ENCODE measurements at places on chromosomes 5 and 9.

- no peaks in the 10 kb centered on the region for H3K36me3 ChIP-seq
- no peak overlapping the region for H3K27ac ChIP-seq
- no peak for DNase-seq
- no peak overlapping the region for H3K4me3 ChIP-seq
- no peaks in the 10 kb centered on the region for H3K4me1 ChIP-seq
These were observed 106.2 kb downstream of the IZUMO3 start for GRCh38 chr9:24439456-24439855.

- H3K4me1 ChIP-seq, result peaks cover 3% of the 10 kb centered on the region
- H3K27me3 ChIP-seq, result no peaks in the 10 kb centered on the region
- peaks cover 5% of the 10 kb centered on the region for H3K36me3 ChIP-seq
- H3K27ac ChIP-seq, result no peak overlapping the region
- DNase-seq, result no peak
These were observed 124.5 kb downstream of the GDNF start for GRCh38 chr5:37715361-37715760.

DNA sequence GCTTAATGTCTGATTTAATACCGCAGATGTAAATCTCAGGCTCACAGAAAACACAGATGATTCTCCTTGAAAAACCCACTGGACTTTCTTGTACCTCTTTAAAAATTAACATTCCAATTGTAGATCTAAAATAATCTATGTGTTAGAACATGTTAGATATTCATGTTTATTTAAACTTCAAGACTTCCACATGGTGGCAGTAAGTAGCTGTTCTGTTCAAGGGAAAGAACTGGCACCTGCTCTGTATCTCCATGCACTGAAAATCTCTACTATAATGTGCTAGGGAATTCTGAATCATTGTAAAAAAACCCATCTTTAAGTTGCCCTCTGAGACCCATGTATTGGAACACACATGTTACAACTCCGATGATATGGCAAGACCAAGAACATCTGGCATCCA is 366.9 kb downstream of the DMRTA1 start:
- no peaks in the 10 kb centered on the region for H3K27me3 ChIP-seq
- no peaks in the 10 kb centered on the region for H3K4me1 ChIP-seq
- no peaks in the 10 kb centered on the region for H3K36me3 ChIP-seq
- no peak for DNase-seq
- no peak overlapping the region for H3K4me3 ChIP-seq

DNA sequence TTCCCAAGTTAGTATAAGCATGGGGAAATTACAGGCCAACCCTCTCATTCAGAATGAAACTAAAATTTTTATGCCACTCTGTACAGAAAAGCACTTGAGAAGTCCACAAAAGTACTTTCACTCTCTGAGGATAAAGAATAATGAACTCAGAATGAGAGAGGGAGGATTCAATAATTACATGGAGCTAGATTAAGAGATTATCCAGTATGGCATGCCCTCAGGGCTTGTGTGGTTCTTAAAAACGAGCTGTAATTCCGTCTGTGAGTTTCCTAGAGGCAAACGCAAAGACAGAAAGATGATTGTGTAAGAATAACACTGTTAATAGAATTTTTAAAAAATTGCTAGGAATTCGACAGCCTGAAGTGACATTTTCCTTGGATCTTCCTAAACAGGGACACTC is 126.8 kb upstream of the PTCH1 start:
- H3K27me3 ChIP-seq, result peaks cover 3% of the 10 kb centered on the region
- no peak overlapping the region for H3K4me3 ChIP-seq
- H3K4me1 ChIP-seq, result no peaks in the 10 kb centered on the region
- DNase-seq, result no peak

DNA sequence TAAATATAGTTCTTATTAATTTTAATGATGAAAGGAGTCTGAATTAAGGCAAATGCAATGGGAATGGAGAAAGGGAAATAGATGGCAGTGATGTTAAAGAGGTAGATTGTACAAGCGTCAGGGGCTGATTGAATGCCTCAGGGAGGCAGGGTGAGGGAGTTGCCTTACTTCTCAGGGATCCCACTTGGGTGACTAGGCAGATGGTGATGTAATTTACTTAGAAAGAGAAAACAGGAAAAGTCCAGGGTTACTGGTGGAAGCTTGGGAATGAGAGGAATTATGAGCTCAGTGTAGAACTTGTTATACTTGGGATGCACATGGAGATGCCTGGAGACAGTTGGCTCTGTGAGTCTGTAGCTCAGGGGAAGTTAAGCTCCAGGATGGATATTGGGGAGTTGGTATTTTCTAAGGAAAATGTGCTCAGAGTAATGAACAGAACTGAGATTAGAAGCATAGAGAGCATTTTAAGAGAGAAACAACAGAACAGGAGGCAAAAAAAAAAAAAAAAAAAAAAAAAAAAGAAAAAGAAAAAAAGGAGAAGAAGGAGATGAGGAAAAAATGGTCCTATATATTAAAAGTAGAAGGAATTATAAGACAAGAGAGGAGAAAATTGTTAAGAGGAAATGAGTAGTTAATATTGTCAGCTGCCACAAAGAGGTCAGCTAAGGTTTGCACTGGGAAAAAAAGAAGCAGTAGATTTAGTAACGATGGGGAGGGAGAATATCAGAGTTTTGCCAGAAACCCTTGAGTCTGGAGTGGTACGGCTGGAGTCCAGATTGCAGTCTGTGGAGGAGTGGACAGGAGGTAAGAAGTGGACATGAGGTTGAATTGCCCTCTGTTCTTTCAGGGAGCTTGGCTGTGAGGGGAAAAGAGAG is 88.0 kb upstream of the ELL2 start:
- H3K27ac ChIP-seq, result no peak overlapping the region
- no peak overlapping the region for H3K4me3 ChIP-seq
- no peaks in the 10 kb centered on the region for H3K36me3 ChIP-seq
- DNase-seq, result no peak
- H3K4me1 ChIP-seq, result no peaks in the 10 kb centered on the region

GRCh38 chr9:265209-265870 is 50.7 kb downstream of the DOCK8 start:
- H3K27me3 ChIP-seq, result peaks cover 4% of the 10 kb centered on the region
- no peak overlapping the region for H3K27ac ChIP-seq
- H3K4me1 ChIP-seq, result peaks cover 43% of the 10 kb centered on the region
- no peak for DNase-seq

GRCh38 chr5:156414391-156414790 is 87.4 kb downstream of the SGCD start:
- no peak overlapping the region for H3K4me3 ChIP-seq
- peaks cover 2% of the 10 kb centered on the region for H3K27me3 ChIP-seq
- no peak overlapping the region for H3K27ac ChIP-seq
- H3K4me1 ChIP-seq, result no peaks in the 10 kb centered on the region

DNA sequence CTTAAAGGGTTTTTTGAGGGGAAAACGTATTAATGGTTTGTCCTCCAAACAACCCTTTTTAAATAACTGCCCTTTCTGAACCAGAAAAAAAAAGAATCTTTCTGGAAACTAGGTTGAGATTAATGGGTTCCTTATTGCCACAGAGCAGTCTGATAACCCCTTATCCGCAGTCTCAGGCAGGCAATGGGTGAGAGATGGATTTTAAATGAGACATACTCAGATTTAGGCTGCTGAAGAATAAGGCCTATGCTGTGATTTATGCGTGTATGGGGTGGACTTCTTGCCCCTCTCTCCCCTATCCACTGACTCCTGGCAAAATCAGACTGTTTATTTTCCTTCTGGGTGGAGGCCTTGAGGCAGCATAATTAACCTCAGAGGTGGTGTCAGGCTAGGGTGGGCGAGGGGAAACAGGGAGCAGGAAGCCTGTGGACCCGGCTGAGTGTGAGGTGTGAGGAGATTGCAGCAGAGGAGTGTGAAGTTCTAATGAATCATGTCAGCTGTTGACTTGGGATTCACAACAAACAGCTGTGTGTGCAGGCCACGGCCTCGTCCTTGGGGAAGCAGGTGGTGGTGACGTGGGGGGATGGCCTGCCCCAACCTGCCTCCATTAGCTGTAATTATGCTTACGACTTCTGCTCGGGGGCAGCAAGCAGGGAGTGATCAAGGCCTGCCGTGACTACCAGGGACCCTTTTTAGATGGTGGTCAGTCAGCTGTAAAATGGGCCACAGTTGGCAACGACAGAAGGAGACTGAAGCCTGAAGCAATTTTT is 196.4 kb downstream of the SEMA6A start:
- DNase-seq, result no peak
- H3K27me3 ChIP-seq, result no peaks in the 10 kb centered on the region
- no peaks in the 10 kb centered on the region for H3K36me3 ChIP-seq
- H3K27ac ChIP-seq, result no peak overlapping the region
